ENCODE measurements at places on chromosomes 3 and 15.
A peak's percentile ranks its signal among the peaks of the same experiment; 100 is the strongest.

GRCh38 chr3:40615918-40616819 is 91.4 kb downstream of the ZNF621 start:
- no peak for DNase-seq

GRCh38 chr15:80174017-80174746 is 21.4 kb downstream of the FAH start:
- peak; percentile 39 for DNase-seq

- no peak for DNase-seq
Observed at GRCh38 chr15:83904107-83905040, 250.5 kb downstream of the ADAMTSL3 start.

DNA sequence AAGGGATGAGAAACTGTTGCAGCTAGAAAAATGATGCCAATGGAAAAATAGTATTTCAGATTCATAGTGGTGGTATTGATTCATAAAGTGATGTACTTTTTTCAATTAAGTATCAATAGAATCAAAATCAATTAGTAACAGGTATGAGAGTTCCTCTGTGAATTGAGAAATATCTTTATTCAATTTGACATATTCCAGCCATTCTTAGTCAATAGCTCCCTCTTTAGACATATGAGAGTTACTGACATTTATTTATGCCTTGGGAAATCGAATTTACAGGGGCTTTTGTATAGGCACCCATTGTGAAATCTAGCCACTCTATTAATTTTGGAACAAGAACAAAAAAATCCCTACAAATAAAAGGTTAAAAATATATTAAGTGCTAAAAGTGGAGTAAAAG is 386.9 kb upstream of the CNTN3 start:
- DNase-seq = peak; percentile 12

- DNase-seq = no peak
Observed at GRCh38 chr3:159635047-159635641, 353.5 kb upstream of the IL12A start.

DNA sequence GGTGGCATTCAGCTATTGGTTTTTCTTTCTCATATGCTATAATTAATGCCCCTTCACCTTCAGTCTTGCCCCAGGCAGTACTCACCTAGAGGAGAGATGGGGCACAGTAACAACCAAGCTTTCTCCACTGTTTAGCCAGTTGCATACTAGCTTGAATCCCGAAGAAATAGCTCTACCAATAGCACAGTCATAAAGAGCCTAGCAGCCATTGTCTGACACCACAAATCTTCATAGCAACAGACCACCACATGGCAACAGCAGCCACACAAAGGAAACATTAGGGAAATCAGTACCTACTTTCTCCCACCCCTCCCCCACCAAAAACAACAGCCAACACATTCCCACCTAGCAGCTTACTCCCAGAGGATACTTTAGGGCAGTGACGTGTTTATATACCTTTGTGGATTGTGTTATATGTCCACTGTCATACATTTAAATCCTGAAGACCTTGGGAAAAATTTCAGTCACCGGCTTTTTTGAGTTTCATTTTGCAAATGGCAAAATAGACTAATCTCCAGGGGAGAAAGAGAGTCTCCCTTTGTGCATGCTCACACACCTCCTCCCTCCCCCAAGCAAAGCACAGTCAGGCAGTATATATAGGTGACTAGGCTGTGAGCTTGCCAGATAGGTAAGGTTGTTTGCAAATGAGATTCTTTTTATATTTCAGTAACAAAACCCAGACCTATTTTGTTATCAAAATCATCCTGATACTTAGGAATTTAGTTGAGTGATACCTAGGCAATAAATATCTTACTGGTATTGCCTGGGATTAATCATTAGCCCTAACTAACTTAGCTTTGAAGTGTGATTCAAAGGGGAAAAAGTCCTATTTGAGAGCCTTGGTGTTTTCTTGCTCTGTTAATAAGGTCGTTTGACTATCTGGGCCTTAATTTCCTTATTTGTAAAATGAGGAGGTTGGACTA is 140.6 kb downstream of the RBPMS2 start:
- peak; percentile 4 for DNase-seq

GRCh38 chr15:51669381-51669780 is 11.9 kb upstream of the SCG3 start:
- DNase-seq = no peak

DNA sequence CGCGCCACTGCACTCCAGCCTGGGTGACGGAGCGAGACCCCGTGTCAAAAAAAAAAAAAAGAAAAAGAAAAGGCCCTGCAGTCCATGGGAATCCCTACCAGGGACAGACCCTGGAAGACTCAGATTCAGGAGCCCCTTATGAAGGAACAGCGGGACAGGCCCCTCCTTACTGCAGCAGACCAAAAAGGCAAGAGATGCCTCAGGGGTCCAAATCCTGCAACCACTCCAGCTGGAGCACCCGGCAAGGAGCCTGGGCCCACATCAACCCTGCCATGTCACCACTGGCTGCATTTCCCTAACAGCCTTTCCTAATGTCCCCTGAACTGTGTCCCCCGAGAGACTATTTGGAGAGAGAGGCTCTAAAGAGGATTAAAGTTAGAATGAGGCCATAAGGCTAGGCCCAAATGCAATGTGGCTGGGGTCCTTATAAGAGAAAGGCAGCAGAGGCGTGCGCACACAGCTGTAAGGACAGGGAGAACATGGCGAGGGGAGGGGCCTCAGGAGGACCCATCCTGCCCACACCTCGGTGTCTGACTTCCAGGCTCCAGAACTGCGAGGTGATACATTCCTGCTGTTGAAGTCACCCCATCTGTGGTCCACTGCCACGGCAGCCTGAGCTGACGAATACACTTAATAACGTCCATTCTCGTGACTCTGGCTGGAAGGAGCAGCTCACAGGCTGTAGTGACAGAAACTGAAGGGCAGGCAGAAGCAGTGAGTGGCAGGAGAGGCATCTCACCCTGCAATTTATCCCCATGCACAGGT is 78.1 kb downstream of the ATP10A start:
- DNase-seq = no peak

DNA sequence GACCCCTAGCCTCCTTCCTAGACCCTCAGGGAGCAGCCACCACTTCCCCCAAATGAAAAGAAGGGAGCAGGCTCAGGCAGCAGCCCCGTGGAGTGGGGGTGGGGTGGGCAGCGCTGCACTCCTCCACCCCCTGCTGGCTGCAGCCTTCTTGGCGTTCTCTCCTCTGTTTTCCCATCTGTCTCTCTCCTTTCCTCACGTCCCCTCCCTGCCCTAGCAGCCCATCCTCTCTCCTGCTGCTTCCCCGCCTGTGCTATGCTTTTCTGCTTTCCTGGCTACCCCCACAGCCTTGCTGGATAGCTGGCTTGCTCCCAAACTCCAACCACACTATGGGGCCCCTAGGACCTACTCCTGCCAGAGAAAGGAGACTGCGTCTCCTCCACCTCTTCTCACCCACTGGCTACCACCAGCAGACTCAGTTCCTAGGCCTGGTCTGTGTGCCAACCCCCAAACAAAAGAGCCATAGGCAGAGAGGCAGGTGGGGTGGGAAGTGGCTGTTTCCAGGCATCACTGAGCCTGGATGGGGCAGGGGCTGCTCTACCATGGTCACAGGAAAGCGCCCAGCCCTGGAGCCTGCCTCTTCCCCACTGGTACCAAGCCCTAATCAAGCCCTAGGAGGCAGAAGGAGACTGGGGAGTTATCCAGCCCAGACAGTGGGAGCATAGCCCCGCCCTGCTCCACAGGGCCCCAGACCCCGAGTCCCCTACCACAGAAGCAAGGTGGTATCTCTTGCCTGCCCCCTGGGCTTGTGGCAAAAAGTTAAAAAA is 3.4 kb upstream of the DISP2 start:
- peak; percentile 72 for DNase-seq

DNA sequence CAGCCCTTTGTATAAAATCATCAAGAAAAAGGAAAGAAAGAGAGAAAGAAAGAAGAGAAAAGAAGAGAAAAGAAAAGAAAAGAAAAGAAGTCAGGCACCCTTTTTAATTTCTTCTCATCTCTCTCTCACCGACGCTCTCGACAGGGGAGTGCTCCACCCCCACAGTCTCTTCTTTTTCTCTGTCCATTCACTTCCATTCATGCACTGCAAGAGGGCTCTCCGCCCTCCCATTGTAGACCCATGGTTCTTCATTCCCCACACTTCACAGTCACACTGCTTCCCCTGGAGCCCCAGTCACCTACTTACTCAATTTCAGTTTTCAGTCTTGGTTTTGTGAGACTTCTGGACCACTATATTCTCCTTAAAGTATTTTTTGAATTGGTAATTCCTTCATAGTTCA is 254.7 kb downstream of the SOX2 start:
- no peak for DNase-seq
